Dermis microvascular lymphatic vessel endothelial cell (primary cell): ENCODE measurements at places on chromosomes 5 and 9. TPM values are rescaled to one million over a fixed set of nuclear protein-coding genes. Genes with fewer than 3 reads are reported as not detected.
A peak's percentile ranks its signal among the peaks of the same experiment; 100 is the strongest.

PAPPA gene
- total RNA-seq: under 0.01 TPM in 2 replicates

HINT1 gene
- total RNA-seq: 199 and 247 TPM in 2 replicates

SVEP1 gene
- under 0.01 and 0.13 TPM in 2 replicates for total RNA-seq

DMRT2 gene
- not detected in 2 replicates for total RNA-seq

ZDHHC21 gene
- total RNA-seq: 8.3 and 9.6 TPM in 2 replicates

DAPK1 gene
- 27.0 and 28.2 TPM in 2 replicates for total RNA-seq

P4HA2 gene
- 29.8 and 37.0 TPM in 2 replicates for total RNA-seq

FUT7 gene
- not detected in 2 replicates for total RNA-seq

DNA sequence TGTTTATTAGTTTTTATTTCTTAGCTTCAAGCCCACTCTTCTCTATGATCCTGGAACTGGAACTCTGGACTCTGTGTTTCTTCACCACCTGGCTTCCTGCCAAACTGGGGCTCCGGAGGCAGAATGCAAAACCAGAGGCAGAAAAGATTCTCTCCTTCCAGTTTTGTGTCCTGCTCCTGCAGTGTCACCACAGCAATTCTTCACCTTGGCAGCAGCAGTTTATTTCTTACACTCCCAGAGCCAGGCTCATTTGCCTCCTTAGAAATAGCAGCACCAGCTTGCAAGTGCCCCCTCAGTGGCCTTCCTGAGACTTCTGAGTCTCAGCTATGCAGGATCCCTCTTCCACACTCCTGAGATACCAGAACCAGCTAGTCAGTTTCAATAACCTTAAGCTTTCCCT is 26.7 kb upstream of the CAMK4 start:
- no peak for DNase-seq

DNA sequence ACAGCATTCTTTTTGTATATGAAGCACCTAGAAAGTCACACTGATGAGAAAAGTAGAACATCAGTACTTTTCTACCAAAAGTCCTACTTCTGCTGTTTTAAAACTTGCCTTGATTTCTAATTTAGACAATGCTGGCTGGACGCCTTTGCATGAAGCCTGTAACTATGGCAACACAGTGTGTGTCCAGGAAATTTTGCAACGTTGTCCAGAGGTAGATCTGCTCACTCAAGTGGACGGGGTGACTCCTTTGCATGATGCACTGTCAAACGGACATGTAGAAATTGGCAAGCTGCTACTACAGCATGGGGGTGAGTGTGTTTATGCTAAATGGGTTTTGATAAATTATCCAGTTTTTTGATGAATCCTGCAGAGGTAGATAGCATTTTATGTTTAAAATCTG is 73.5 kb downstream of the SLF1 start:
- DNase-seq: peak; percentile 94

DNA sequence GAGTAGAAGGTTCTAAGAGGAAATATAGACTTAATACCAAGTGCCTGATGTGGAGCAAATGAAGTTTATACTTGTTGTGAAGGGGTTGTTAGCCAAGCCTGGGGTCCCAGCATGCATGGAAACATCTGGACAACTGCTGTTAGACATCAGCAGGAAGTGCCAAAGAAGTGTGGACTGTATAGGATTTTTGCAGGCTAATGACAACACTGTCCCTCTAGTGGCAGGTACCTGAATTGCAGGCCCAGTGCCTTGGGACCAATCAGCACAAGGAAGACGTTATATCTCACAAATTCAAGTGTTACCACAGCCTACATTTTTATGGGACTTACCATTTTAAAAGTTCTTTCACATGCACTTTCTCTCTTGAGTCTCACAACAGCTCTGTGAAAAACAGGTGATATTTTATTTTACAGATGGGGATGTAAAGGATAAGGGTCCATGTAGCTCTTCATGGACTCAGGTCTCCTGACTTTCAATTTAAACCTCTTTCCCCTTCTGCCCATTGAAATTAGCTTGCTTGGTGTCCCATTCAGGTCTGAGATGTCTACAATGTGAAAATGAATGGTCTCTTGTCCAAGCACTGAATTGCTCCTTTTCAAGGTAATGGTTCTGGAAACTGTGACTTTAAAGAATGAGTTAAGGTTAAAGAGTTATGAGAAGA is 89.0 kb upstream of the MAP1B start:
- peak; percentile 36 for DNase-seq

- no peak for DNase-seq
Observed at GRCh38 chr5:150271296-150271692, 18.3 kb downstream of the CAMK2A start.

DNA sequence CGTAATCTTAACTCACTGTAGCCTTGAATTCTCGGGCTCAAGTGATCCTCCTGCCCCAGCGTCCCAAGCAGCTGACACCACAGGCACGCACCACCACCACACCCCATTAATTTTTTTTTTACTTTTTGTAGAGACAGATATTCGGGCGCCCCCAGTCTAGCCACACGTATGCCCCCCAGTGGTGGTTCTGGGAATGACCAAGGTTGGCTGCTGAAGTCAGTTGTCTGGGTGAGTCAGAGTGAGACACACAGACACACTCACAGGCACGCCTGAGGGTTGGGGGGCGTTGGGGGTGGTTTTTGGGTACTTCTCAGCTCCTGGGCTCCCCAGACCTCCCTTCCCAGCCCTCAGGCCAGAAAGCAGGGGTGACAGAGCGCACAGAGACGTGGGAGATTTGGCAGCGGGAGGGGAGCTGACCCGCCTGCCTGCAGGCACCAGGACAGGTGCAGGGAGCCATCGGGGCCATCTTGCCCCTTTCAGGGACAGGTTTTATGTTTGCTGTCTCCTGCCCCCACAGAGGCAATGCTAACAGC is 4.2 kb upstream of the ENTPD8 start:
- peak; percentile 51 for DNase-seq

DNA sequence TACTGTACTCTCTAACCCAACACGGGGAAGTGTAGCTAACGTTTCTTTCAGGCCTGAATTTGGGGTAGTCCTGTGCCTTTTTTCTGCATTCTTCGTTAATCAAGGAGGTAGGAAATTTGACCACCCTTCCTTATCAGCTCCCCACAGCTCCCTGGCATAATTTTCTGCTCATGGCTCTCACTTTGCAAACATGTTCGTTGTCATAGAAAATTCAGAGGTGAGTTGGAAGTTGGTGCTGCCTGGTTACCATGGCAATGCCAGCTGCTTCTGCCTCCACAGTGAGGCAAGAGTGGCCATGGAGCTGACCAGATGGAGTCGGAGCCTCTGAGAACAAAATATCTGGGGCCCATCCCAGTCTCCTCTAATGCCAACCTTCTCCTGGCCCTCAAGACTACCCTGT is 116.6 kb upstream of the BOD1 start:
- no peak for DNase-seq

DNA sequence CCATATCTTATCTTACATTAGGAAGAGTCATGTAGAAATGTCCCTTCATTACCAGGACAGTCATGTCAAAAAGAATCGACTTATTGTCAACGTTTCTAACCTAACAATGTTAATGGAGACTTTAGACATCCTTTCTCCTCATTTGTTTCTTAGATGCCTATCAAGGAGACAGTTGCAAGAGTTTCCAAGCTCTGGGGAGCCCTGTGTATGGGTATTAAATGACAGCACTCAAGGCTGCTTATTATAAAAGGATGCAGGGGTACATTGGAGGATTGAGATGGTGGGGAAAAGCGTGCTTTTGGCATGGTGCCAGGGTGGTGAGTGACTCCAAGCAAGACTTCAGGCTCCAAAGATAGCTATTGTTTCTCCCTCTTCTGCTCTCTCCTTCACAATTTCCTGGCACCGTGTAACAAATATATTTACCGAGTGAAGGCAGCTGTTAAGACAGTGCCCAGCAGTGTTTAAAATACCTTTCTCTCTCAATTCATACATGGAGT is 461.3 kb upstream of the CLINT1 start:
- no peak for DNase-seq

DNA sequence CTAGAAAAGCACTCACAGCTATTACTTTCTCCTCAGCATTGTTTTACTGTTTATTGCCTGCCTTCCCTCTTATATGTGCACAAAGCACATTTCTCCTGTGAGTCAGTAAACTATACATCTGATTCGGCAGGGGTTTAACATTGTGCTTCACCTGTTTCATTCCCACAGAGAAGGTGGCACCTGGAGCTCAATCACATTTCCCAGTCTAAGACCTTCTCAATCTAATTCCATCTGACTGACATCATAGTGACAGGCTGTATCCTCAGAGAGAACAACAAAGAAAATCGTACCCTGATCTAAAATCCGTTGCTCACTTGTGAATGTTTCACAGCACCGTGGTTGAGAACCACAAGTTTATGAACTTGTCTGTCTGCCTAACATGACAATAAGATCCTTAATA is 92.4 kb upstream of the CAST start:
- no peak for DNase-seq

DNA sequence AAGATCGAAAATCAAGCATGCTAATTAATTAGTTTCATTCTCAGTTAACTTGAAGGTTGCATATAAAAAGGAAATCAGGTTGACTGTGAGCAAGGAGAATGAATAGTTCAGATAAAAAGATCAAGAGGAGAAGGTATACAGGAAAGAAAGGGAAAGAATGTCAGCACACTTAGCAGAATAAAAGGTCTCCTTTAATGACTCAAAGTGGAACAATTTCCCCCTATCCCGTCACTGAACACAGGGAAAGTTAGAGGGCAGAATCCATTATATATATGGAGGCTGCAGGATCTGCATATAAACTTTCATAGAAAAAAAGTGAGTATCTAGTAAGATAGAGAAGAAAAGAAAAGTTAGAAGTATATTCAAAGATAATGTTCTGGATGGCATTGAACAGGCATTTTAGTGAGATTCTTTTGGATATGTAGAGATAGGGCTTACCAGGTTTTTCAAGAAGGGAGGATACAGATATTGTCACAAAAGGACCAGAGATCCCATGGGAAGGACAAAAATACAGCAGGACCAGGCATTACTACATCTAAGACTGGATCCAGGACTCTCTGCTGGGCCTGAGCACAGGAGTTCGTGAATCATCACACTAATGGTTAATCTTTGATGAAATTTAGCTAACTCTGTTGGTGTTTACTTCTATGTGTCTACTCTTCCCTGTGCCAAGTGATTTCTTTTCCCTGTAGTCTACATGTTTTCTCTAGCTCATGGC is 988.2 kb upstream of the ARRDC3 start:
- DNase-seq: no peak

DNA sequence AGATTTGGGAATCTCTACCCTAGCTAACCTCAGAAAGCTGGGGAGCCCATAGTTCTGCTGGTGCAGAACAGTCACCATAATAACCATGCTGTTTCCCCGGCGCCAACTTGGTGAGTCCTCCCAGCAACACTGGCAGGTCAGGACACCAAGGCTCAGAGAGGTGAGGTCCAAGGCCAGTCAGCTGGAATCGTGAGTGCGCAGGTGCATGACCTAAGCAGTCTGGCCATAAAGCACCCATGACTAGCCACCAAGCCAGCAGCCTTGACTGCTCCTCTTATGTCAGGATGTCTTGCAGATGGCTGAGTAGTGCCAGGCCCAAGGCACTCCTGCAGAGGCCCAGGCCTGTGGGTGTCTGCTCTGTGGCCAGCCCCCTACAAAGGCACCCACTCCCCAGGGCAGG is 2.6 kb downstream of the RNF44 start:
- DNase-seq: no peak

GRCh38 chr9:116160676-116161571 is 7.3 kb downstream of the PAPPA start:
- no peak for DNase-seq

- DNase-seq: no peak
Observed at GRCh38 chr9:7828334-7828733, 28.8 kb upstream of the DMAC1 start.

- no peak for DNase-seq
Observed at GRCh38 chr5:137856201-137856600, 11.5 kb upstream of the MYOT start.

- DNase-seq: peak; percentile 81
Observed at GRCh38 chr9:131755541-131756198, 15.8 kb upstream of the RAPGEF1 start.

- no peak for DNase-seq
Observed at GRCh38 chr5:6707852-6708251, 5.4 kb upstream of the TENT4A start.

DNA sequence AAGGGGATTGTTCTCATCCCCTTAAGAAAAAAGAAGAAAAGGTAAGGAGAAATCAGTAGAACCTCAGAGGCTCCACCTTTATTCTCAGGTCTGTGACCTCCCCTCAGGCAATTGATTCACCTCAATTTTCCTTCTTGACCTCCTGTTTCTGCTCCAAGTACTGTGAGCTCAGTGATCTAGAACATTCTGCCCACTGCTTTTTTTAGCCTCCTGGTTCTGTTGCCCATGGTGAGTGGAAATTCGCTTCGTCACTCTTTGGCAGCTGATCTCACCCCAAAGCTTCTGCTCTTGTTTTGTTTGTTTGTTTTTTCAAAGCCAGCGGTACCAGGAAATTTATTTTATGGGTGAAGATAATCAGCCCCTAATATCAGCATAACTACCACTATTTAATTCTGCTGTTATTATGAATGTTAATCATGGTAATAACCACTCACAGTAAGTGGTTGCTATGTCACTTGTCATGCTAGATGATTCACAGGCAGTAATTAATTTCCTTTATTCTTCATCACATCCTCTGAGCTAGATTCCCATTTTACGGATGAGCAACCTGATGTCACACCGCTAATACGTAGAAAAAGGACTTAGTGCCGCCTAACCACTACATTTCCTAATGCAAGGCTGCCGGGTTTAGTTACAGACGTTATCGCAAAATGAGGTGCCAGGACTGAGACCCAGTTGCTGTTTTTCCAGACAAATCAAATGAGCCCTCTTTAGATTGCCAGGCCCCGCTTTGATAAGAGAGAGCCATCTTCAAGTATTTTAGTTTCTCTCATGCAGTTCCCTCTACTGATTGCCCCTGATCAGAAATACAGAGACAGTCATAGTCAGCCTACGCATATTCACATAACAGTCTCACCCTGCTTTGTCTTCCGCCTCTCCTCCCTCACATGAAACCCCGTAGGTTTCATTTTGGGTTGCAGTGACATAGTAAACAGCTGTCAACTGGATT is 78.2 kb downstream of the CYFIP2 start:
- DNase-seq: no peak

GRCh38 chr5:36655161-36655560 is 48.8 kb downstream of the SLC1A3 start:
- no peak for DNase-seq

DNA sequence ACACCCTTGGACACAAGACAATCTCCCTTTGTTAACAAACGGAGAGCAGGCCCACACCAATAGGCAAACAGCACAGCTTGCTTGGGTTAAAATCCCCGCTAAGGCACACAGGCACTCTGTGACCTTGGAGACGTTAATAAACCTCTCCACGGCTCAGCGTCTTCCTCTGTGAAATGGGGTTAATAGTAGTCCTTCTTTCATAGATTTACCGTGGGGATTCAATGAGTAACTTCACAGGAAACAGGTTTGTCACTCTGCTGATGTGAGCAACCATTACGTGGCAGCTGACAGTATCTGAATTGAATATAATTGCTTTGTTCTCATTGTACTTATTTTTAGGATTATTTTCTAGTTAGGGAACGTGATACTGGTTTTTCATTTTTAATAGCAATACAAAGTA is 65.2 kb upstream of the ADRA1B start:
- DNase-seq: no peak

DNA sequence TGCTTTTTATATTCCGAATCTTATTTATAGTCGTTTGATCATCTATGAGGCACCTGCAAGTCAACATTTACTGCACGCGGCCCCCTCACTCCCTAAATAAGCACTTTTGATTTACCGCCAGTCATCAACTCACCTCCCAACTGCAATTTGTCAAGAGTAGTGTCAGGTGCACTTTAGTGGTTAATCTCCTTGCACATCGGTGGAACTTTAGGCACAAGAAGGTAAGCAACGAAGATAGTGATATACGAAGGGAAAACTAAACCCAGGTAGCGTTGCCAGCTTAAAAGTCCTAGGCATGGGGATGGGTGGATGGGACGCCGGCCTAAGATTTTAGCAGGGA is 513 bp upstream of the RNF180 start:
- DNase-seq: no peak
